Pancreas (tissue), 10 donors: ENCODE measurements at places on chromosomes 3 and 15.

- no peak for DNase-seq
Observed at GRCh38 chr15:88491158-88491557, 23.6 kb downstream of the MRPS11 start.

DNA sequence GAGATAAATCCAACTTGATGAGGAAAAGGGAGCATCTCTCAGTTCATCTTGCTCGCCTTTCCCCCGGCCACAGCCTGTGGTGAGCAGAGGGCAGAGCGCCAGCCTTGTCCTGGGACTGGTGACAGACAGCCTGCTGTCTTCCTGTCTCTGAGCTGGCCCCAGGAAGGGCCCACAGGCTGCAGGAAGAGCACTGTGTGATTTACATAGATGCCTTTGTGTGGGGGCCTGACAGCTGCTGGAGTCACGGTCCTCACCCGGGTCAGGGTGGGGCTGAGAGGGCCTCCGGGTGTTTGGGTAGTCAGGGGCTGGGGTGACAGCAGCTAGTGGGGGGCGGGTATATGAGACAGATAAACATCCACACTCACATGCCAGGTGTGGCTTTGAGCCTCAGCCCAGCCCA is 29.3 kb downstream of the PLA2G4D start:
- DNase-seq, result no peak

DNA sequence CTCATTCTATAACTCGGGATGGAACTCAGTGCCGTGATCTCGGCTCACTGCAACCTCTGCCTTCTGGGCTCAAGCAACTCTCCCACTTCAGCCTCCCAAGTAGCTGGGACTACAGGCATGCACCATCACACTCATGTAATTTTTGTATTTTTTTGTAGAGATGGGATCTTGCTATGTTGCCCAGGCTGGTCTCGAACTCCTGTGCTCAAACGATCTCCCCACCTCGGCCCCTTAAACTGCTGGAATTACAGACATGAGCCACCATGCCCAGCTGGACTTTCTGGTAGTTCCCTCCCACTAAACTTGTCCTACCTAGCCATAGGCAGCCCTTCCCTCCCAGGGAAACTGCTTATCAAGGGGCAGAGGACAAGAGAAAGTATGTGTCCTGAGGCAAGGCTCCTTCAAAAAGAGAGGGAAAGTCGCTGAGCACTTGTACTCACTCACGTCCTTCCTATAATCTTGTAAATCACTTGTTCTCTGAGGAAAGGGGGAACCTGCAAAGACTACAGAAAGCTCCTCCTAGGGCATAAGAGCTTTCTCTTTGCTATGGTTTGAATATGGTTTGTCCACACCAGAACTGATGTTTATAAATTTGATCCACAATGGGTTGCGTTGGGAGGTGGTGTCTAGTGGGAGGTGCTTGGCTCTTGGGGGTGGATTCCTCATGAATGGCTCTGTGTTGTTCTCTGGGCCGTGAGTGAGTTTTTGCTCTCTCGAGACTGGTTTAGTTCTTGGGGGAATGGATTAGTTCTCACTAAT is 13.6 kb upstream of the TBL1XR1 start:
- DNase-seq, result no peak

GRCh38 chr3:157408499-157409149 is 28.0 kb upstream of the PTX3 start:
- DNase-seq, result no peak

DNA sequence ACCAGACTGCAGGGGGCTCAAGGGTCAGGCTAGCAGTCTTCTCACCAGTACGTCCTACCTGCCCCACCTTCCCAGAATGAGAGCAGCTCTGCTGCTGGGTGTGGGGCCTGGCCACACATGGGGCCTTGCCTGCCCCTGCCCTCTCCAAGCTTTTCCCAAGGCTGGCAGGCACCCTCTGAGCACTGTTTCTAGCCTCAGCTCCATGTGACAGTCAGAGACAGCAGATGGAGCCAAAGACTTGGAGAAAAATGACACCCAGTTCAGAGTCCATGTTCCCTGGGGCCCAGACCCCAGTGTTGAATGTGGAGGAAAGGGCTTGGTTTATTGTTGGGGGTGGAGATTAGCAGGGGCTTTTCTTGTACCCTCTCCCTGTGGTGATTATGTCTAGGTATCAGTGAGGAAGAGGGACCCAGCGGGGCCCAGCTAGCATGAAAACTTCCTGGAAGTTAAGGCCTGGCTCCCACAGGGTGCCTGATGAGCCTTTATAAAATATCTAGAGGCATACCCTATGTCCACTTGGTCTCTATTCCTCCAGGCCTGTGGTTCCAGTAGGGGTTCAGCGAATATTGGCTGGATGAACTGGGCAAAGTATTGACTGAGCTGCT is 153.8 kb downstream of the EEFSEC start:
- DNase-seq, result no peak

DNA sequence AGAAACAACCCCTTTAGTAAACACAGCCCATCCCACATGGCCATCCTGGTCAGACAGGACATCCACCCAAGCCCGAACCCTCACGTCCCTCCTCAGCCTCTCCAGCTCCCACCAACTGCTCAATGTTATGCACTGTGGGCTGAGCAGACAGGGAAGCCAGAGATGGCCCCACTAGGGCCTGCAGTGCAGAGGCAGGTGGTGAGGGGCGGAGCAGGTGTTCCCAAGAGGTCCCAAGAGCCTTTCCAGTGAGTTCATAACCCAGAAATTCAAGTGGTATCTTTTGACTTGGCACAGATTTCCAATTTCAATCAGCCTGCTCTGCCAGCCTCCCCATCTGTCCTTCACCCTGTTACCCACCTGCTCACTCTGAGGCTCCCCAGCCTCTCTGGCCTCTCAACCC is 130.3 kb downstream of the LIPC start:
- DNase-seq, result no peak

GRCh38 chr3:169022457-169022856 is 641.1 kb downstream of the MECOM start:
- no peak for DNase-seq

DNA sequence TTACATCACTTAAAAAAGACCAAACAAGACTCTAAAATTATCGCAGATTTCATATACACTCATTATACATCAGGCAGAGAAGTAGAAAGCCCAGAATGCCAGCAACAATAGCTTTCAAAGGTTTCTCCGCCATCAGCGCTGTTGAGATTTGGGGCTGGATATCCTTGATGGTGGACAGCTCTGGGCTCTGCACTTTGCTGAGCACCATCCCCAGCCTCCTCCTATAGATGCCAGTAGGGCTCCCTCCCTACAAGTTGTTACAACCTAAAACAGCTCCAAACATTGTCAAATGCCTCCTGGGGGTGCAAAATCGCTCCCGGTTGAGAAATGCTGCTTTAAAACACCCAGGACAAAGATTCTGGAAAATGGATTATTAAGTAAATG is 73.5 kb downstream of the ATP10A start:
- DNase-seq, result no peak

GRCh38 chr3:45933591-45933990 is 9.7 kb upstream of the CXCR6 start:
- DNase-seq, result no peak

DNA sequence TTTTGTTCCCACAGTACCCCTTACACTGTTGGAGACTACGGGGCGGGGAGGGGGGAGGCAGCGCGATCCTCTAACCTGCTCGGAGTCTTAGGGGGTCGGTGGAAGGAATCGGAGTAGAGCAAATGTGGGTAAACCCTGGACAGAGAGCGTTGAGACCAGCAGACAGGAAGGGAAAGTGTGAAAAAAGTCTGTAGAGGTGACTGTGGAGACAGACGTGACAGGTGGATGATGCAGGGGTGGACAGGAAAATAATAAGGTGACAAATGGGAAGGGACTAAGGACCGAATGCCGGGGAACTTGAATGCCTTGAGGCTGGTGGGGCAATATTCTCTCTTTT is 424 bp downstream of the EAF2 start:
- DNase-seq, result no peak

DNA sequence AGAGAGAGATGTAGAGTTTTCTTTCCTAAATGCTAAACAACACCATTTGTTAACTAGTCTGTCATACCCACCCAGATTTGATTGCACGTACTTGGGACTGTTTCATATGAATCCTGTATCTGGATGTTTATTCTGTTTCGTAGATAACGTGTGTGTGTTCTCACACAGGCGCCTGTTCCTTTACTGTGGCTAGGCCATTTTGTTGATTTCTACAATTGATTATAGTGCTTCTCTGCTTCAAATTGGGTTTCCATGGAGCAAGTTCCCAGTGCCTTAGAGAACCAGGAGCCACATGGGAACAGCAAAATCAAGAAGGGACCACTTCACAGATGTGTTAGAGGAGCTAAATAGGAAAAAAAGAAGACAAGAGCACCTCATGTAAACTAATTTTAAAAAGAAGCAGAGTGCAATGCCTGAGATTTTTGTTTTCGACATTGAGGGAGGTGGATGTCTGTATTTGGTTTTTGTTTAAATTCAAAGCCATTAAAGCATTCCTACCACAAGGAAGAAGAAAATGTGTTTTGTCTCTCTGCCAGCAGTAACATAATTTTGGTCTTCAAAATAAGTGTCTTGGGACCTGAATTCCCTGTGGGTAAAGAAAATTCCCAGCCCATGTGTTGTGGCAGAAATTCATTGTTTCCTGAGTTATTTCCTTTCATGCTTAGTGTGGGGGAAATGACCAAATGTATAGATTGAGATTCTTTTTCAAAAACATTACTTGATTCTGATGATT is 424.0 kb upstream of the C2CD4B start:
- no peak for DNase-seq

DNA sequence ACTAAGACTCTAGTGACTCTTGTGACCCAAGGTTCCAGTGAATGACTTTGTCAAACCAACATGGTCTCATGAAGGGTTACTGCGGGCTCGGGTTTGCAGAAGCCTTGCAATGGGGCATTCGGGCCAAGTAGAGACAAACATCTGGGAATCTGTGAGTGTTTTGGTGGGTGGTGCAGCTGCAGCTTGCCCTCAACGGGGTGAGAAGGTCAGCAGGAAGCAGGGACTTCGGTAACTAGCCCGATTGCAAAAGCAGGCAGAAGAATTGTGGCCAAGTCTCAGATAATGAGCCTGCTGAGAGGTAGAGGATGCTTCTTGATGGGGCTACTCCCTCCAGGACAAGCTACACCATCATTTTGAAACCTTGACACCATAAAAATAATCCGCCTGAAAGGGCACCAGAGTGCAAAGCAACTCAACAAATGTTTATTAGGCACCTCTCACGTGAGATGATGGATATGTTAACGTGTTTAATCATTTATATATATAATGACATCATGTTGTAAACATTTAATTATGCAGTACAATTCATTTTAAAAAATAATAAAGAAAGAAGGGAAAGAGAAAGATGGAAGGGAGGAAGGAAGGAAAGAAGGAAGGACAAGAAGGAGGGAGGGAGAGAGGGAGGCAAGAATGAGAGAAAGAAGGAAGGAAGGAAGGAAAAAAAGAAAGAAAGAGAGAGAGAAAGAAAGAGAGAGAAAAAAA is 263.9 kb upstream of the IGF1R start:
- DNase-seq, result no peak

DNA sequence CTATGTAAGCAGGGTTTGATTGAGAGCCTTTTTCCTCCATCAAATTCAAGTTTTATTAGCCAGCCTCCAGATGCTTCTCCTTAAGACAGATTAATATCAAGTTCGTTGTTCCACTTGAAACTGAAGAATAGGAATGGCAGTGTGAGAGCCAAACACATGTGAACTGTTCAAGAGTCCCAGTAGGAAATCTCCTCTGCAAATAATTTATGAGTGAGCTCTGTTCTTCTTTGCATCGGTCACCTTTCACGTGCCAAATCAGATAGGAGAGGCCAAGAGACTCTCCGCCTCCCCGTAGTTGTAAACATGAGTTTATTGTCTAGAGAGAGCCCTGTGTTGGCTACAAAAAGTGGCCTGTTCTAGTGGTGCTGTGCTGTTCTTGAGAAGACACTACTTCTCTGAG is 372.1 kb upstream of the NR2F2 start:
- no peak for DNase-seq

GRCh38 chr3:161413127-161413854 is 42.0 kb upstream of the SPTSSB start:
- no peak for DNase-seq

DNA sequence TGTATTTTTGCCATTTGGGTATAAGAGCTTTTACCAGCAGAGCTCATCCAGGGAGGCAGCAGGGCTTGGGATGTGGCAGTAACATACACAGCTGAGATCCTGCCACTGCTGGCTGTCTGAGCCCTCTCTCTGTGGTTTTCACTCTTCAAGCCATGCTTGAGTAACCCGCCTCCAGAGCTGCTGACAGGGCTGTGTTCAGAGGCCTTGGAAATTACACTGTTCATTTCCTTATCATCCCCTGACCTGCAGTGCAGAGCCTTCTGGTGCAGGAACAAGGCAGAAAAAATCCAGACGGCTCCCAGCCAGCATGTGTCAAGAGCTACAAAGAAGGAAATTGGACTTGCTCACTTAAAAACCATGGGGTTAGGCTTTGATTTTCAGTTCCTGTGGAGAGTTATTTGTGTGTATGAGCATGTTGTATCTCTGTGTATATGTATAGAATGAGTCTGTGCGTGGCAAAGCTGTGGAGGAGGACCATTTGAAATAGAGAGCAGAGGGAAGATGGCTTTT is 47.0 kb downstream of the ZNF609 start:
- DNase-seq, result peak; percentile 73

GRCh38 chr15:67358812-67359211 is 104.2 kb downstream of the IQCH start:
- no peak for DNase-seq

GRCh38 chr15:68010361-68011153 is 43.6 kb upstream of the PIAS1 start:
- no peak for DNase-seq
